ENCODE measurements at places on chromosomes 11 and 22.

DNA sequence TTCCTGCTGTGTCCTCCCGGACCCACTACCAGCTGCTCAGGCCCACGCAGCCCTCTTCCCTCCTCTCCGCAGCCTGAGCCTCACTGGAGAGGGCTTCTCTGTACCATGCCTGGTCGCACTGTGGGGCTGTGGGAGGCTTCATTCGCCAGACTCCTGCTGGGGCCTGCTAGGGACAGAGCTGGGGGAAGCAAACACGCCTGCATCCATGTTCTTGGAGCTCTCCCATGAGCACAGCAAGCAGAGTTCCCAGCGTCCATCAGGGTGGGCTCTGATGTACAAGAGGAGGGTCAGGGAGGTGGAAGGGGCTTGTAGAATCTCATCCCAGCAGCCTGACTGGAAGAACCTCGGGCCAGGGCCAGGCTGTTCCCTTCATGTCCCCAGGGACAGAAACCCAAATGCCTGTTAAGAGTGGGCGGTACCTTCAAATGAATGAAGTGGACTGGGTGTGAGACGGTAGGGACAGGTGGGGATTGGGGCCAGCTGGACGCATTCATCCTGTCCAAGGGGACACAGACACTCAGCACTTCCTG, 59.9 kb downstream of the MPPED1 start:
- no peak for DNase-seq

GRCh38 chr11:114618139-114618538, 22.6 kb upstream of the NXPE4 start:
- DNase-seq: no peak

DNA sequence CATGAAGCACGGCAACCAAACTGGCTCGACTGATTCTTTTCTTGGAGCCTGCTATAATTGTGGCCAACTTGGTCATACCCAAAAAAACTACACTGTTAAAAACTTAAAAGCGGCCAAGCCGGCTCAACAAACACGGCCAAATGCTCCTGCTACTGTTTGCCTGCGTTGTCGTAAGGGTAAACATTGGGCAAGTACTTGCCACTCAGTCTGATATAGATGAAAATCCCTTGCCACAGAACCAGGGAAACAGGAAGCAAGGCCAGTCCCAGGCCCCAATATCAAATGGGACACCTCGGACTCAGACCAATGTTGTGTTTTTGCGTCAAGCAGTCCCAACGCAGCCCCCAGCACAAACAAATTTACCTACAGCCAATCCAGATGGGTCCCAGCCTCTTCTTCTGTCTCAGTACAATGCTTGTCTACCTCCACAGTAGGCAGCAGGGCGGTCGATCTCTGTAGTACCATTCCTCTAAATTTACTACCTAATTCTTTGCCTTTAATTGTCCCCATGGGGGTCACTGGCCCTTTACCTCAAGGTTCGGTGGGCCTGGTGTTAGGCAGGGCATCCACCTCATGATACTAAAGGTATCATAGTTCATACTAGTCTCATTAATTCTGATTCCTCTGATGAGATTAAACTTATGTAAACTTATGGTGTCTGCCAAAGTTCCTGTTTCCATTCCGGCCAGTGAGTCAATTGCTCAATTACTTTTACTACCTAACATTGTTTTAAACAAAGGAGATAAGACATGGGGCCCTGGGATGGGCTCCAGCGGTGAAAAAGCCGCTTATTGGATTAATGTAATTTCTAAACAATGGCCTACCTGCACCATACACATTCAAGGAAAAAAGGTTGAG, 3.7 kb upstream of the COMT start:
- DNase-seq: no peak

GRCh38 chr11:116790167-116791001, 1.3 kb downstream of the APOA5 start:
- DNase-seq: no peak
